ENCODE measurements at places on chromosomes 1 and 21.

DNA sequence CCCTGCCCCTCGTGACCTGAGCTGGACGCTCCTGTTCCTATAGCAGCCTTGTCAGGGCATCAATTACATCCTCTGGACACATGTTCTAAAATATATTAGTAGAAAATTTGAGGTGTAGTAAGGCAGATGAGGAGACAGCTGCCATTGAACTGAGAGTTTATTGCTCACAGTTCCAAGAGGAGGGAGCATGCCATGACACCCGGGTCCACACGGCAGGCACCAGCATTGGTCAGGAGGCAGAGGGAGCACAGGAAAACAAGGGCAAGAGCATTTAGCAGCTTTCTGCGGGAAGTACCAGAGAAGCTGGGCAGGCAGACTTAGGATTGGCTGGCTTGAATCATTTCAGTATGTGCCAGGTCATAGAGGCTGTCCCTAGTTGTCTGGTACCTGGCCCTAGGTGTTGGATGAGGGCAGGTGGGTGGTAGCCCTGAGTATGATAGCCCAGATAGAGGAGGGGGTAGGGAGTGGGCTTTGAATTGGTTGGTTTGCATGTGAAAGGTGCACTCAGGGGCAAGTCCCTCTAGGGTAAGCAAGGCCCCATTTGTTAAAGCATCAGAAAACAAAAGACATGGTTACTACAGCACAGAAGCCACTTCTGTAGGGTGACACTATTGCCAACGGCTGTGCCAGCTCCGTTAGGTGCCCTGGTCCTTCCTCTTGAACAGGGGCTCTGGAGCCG, 223.6 kb upstream of the RAB4A start:
- DNase-seq = no peak

GRCh38 chr1:110347182-110347893, 8.2 kb downstream of the RBM15 start:
- peak; percentile 25 for DNase-seq

GRCh38 chr1:230541306-230541705, 101.0 kb upstream of the COG2 start:
- no peak for DNase-seq

DNA sequence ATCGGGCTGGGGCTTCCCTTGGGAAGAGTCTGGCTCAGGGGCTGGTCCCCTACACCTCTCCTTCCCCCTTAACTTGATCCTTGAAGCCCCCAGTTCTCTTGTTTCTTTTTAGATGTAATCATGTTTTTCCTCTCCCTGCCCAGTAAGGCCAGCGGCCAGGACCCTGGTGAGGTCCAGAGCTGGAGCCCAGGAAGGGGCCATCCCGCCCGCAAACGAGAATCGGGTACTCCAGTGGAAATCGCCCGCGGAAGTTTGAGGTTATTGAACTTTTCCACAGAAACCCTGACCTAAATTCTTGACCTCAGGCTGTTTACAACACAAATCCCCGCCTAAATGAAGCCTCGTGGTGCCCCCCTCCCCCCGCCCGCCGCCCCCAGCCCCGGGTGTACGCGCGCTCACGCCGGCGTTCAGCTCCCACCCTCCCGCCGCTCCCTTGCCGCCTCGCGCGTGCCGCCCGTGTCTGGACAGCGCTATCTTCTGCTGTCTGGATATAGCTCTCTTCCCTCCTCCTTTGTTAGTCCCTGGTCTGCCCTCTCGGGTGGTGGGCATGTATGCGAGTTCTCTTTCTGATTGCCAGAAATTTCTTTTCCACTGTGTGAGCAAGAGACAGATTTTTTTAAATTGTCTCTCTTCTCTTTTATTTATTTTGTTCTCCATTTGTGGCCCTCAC, 165.9 kb upstream of the CACNA1E start:
- no peak for DNase-seq

DNA sequence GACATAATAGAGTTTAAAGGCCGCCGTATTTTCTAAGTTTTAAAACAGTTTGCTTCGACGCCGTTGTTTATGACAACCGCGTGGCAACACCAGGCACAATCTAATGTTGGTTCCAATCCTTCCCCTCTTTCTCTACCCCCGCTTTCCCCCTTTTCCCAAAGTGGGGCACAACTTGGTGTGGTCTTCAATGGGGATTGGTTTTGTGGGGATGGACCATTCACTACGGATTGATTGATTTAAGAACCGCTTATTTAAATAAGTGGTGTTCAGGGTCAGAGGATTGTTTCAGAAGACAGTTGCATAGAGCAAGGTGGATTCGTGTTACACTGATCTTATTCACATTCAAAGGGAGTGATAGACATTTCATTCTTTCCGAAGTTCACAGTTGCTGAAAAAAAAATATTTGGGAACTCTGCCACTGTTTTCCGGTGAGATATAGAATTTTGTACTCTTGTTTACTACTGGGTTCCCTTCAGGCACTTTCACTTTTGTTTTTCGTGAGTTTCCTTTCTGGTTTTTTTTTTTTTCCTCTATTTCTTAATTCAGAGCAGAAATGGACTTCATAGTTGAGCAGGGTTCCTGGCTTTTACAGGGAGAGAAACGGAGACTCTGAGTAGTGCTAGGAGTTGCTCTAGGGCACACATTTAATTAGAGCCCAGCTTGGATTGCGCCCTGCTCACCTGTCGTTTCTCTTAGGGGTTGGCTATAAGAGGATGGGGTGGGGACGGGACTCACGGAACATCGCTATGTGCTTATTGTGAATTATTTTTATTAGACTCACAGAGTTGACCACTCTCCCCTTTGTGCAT, 79.6 kb upstream of the AK4 start:
- peak; percentile 22 for DNase-seq

- DNase-seq = peak; percentile 89
Measured at GRCh38 chr1:152036267-152037216, at the start of gene S100A11. Gene S100A11 (minus strand): TSS chr1:152037004. CDS start chr1:152036915, 89 bp downstream.

- peak; percentile 88 for DNase-seq
Measured at GRCh38 chr1:18182398-18183160, 75.0 kb downstream of the IGSF21 start.

DNA sequence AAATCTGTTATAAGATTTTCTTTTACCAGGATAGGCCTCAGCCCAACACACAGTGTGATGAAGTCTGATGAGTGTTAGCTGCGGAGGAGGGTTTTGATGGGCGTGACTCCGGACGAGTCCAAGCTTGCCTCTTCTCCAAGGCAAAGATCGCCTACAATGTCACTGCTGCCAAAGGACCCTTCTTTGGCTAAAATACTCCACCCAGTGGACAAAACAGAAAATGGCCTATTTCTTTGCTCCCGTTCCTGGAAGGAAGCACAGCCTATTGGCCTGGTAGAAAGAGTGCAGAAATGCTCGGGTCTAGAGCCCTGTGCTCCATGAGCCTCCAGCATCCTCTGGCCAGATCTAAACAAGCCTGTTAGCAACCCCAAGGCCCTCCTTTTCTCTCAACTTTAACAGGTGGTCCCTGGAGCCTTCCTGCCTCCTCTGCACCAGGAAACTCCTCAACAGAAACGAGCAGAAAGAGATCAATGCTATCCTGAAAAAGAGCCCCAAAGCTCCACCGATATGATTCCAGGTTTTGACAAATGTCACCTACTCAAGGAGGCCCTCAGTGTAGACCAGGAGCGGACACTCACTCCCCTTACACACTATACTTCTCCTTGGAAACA, 3.4 kb upstream of the CASQ2 start:
- peak; percentile 87 for DNase-seq

DNA sequence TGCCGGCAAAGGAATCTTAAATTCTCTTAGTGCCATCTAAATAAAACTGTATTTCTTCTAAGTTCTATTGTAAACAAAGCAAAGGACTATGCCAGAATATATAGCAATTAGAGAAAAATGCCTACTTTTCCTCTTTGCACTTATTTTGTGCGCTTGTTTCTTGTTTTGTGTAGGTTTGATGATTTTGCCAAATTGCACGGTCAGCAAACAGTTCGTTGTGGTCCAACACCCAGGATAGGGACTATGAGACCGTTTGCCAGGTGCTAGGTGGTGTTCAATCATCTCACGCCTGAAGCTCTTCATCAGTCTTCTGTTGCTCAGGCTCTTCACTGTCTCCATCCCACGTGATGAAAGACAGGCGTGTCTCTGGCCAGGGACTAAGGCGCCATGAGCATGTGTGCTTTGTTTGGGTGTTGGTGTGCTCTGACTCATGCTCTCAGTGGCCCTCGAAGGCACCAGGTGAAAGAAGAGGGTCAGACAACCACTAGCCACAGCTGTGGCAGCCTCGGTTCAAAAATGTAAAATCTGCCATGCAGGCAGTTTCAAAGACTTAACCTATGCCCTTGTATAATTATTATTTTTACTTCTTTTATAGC, 36.9 kb upstream of the KCNE1 start:
- no peak for DNase-seq

DNA sequence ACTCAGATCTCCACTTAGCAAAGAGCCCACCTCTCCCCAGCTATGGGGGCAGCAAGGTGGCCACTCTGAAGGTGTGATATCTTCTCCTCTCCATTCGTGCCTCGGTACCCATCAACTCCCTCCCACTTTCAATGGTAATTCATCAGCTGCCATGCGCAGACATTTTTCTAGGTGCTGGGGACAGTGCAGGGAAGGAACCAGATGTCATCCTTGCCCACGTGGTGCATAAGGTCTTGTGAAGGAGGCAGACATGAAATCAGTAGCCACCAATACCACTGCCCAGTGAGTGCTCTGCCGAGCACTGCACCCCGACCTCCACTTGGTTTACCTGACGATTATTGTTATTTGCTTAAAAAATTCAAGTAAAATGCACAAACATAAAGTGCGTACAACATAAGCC, 76.3 kb upstream of the CSF3R start:
- DNase-seq = no peak

DNA sequence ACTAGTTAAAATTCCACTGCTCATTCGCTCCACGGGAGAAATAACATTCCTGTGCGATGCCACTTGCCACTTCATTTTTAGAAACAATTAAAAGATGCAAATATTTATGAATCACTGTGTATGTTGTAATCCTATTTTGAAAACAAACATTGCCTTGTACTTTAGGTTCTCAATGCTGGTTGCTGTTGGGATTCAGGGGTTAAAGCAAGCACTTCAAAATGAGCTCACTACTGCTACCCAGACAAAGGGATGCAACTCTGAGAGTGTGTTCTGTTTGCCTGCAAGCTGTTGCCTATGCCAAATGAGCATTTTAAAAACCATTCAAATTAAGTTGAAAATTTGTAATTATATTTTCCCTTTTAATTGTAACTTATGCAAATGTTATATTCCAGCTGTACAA, 87.5 kb downstream of the RWDD3 start:
- DNase-seq = no peak

- no peak for DNase-seq
Measured at GRCh38 chr21:39397646-39398385, 47.8 kb downstream of the LCA5L start.

GRCh38 chr1:32855861-32856617, 14.7 kb downstream of the FNDC5 start:
- no peak for DNase-seq

DNA sequence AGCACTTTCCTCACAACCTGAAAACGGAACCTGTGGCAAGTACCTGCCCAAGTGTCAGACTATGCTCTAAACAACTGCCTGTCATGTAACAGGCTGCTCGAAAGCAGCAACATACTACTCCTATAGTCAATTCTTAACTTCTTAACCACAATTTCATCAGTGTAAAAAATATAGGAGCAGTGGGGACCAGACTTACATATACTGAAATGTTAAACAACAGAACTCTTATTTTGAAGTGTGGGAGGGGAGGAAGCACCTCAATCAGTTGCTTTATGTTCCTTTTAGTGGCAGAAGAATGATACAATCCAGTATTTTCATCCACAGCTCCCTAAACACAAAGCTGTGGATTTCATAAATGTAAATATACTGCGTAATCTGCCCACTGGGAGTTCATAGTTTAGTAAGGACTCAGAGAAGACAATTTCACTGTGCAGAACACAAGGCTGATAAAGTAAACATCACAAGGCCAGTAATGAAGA, 44.2 kb downstream of the WLS start:
- DNase-seq = no peak

DNA sequence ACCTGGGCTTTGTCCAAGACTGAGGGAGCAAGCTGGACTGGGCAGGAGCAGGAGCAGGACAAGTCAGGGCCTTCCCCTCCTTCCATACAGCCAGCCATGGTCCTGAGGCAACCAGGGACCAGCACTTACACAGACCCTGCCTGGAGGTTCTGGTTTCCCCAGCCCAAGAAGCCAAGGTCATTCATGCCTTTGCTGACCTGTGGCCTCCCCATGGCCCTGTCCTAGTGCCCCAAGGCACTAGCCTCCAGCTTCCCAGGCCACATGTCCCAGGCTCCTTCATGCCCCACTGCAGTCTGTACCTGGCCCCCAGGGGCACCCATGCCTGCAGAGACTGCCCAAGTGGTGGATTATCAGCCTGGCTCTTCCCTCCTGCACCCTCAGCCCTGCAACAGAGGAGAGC, 243.9 kb downstream of the TOMM20 start:
- DNase-seq = no peak

- DNase-seq = no peak
Measured at GRCh38 chr1:203615061-203615581, 11.5 kb upstream of the ATP2B4 start.
